ENCODE measurements at places on chromosomes 5 and 9.
A peak's percentile ranks its signal among the peaks of the same experiment; 100 is the strongest.

DNA sequence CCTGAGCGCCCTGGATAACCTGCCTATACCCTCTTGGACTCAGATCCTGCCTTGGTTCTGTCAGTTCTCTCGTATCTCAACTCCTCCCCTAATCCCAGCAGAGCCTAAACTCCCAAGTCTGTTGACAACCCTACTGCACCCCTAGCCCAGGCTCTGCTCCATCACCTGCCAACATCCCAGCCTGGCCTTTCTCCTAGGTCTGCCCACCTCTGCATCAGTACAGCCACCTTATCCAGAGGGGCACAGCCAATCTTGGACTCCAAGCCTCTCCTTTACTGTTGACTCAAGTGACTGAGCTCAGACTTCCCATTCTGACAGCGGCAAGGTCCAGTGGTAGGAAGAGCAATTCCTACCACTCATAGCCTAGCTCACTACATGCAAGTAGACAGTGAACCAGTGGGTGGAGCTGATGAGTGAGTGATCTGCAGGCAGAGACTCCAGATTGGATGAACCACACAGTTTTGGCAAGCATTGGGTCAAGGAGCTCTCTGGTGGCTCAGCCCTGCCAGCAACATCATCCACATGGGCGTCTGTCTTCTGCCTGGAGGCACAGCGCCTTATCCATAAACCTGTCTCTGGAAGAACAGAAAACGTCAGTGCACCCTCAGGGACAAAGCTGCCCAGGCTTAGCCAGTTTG lies 26.5 kb downstream of the TRMO start:
- DNase-seq, result no peak

DNA sequence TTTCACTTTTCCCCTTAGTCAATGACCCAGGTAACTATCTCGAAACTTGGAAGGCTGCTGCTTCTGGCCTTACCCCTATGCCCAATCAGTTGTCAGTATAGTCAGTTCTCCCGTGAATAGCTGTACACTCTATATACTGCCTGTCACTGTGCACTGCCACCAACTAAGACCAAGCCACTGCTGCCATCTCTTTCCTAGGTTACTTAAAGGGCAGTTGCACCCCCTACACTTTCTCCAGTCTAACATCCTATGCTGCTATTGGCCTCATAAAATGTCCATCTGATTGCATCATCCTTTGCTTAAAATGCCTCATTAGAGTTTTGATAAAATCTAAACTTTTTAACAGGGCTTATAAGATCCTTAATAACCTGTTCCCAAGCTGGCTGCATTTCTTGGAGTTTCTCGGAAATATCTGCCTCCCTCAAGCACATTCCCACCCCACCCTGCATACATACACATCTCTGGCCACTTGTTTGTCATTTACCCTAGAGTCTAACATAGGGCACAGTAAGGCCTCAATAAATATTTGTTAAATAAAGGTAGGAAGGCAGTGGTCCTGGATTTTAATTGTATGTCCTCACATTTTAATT lies 32.8 kb upstream of the TNFAIP8 start:
- no peak for DNase-seq

GRCh38 chr5:160260006-160260775 lies 30.9 kb downstream of the FABP6 start:
- DNase-seq, result no peak

- no peak for DNase-seq
Measured at GRCh38 chr5:132227235-132227484, 493 bp downstream of the P4HA2 start.

- no peak for DNase-seq
Measured at GRCh38 chr5:1537603-1538154, 13.9 kb upstream of the LPCAT1 start.

DNA sequence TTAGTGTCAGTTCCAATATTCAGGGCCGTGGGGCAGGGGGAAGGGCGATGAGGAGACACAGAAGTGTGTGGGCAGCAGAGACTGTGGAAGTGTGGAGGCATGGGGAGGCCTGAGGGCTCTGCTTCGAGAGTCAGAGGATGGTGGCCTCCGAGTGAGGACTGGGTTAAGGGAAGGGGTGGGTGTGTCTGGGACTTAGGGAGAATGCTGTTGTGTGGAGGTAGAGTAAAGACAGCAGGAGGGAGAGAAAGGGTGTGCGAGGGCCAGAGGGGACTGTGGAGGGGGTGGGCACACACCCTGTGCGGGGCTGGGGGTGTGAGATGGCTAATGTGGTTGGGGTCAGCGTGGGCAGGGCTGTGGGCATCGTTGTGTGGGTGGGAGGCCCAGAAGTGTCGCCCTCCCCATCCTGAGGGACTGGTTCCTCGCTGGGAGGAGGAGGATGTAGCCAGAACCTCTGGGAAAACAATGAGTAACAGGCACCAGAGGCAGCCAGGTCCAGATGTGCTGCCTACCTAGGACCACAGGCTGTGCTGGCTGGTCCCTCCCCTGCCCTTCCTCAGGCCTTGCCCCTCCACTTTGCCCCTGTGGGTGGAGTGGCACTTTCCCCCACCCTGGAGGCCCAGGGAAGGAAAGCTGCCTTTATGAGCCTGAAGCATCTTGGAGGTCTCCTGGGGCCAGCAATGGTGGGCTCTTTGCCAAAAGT lies 4.2 kb downstream of the USP20 start:
- DNase-seq, result no peak

GRCh38 chr9:36207546-36208012 lies 16.9 kb downstream of the CLTA start:
- DNase-seq, result peak; percentile 35

GRCh38 chr5:23071682-23072081 lies 218.5 kb upstream of the CDH12 start:
- DNase-seq, result no peak

DNA sequence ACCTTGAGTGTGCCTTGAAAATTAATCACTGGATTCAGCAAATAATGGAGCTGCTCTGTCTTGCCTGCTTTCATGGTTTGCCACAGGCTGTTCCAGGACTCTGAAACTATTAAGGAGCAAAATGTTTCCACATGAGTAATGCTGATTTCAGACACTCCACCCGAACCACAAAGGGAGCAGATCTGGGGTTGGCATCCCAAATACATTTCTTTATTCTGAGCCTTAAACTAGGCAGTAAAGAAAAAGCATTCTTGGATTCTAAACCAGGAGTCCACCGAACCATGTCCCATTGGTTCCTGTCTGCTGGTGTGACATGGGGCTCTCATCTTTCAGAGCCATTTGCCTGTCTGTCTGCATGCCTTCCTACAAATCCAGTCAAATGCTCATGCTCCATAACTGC lies 10.1 kb upstream of the C1QTNF3 start:
- no peak for DNase-seq

GRCh38 chr5:50873595-50874277 lies 207.3 kb downstream of the PARP8 start:
- DNase-seq, result no peak

GRCh38 chr9:131279863-131280570 lies 3.7 kb upstream of the FAM78A start:
- no peak for DNase-seq

- no peak for DNase-seq
Measured at GRCh38 chr9:81825846-81826516, 102.2 kb upstream of the SPATA31D4 start.

DNA sequence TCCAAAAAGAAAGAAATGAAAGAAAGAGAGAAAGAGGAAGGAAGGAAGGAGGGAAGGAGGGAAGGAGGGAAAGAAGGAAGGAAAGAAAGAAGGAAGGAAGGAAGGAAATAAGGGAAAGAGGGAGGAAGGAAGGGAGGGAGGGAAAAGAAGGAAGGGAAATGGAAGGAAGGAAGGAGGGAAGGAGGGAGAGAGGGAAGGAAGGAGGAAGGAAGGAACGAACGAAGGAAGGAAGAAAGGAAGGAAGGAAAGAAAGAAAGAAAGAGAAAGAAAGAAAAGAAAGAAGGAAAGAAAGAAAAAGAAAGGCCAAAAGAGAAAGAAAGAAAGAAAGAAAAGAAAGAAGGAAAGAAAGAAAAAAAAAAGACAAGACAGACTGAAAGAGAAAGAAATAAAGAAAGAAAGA lies 263.9 kb upstream of the ATP10B start:
- no peak for DNase-seq

- no peak for DNase-seq
Measured at GRCh38 chr9:72428329-72428728, 63.3 kb upstream of the ZFAND5 start.

- DNase-seq, result no peak
Measured at GRCh38 chr5:173888473-173889131, 453 bp downstream of the CPEB4 start.

GRCh38 chr9:79672236-79672635 lies 100.5 kb downstream of the TLE4 start:
- no peak for DNase-seq

GRCh38 chr5:173303878-173304590 lies 24.2 kb downstream of the STC2 start:
- no peak for DNase-seq

GRCh38 chr5:159156426-159157238 lies 52.7 kb downstream of the RNF145 start:
- peak; percentile 71 for DNase-seq

GRCh38 chr9:92181296-92181695 lies 66.1 kb upstream of the SPTLC1 start:
- no peak for DNase-seq

- no peak for DNase-seq
Measured at GRCh38 chr5:128380337-128380736, 157.7 kb downstream of the FBN2 start.

DNA sequence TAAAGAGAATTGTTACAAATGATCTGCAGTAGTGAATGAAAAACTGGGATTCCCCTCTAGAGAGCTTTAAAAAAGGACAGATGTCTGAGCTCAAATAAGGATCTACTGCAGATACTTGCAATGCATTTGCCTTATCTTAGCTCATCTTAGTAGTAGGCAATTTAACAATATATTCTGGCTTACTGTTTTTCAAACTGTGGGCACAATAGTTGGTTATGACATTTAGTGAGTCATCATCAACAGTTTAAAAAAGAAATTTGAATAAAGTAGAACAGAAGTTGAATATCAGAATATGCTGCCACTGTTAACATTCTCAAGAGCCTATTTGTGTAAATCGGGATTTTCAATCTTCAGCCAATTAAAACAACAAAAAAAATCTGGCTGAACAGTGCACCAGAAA lies 6.7 kb upstream of the CAST start:
- DNase-seq, result peak; percentile 3

GRCh38 chr5:67246108-67246507 lies 49.5 kb upstream of the CD180 start:
- peak; percentile 63 for DNase-seq

DNA sequence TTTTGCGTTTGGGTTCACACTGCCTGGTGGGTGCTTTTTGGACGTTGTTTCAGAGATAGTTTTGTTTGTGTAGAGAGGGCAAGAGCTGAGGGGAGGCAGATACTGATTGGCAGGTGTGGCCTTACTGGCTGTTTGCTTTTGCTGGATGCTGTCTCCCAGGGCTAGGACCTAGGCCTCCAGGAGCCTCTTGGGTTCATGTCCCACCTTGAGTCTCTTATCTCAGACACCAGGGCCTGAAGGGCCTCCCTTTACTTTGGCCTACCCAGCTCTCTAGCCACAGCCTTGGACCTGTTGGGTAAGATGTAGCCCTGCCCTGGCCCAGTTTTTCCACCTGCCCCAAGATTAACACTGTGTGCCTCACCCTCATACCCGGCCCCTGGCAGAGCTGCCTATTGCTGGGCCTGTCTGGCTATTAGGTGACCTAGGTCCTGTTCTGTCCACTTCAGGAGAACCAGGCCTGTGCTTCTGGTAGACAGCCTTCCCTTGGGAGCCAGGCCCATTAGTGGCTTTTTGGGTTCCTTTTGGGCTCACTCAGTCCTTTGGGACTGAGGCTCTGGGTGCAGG lies 13.4 kb downstream of the PTPA start:
- DNase-seq, result no peak

DNA sequence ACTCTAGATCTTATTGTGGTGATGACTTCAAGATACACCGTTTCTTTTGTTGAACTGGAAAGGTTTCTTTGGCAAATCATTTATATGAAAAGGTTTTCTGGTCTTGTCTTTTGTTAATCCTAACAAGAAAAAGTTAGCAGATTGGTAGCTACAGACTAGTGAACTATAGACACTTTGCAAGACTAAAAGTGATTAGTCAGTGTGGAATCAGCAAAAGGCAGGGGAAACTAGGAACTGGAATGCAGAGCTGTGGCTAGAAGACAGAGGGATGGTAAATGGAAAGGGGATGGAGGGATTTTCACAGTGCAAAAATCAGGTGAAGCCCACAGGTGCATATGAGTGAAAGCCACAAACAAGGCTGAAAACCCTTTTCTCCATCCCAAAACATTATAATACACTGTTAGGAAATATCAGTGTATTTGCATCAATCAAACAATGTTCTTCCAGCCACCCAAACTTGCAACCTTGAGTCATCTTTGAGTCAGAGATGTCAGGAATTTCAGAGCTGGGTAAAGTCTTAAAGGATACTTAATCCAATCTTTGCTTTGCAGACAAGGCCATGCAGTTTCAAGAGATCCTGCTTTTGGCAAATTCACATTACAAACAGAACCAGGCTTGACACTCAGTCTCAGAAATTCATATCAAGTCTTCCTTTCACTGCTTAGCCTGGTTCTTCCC lies 52.7 kb downstream of the PLK2 start:
- DNase-seq, result no peak

GRCh38 chr5:180207593-180207992 lies 1.4 kb downstream of the RASGEF1C start:
- no peak for DNase-seq

DNA sequence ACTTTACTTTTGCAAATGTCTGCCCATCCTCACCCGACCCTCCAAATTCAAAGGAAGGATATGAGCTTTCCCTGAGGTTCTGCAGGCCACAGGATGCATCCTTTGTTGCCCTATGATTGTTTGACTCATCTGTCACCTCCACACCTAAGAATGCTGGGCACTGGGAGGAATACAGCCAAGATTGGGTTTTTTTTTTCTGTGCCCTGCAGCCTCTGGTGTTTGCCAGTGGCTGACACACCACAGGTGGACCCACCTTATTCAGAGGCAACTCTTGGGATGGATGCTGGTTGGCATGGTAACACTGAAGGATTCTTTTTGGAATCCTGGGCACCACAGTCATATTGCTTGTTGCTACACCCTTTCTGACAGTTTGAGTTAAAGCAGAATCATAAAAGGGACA lies 29.7 kb downstream of the C9orf152 start:
- DNase-seq, result no peak

- no peak for DNase-seq
Measured at GRCh38 chr9:125649315-125649714, 57.7 kb downstream of the MAPKAP1 start.

DNA sequence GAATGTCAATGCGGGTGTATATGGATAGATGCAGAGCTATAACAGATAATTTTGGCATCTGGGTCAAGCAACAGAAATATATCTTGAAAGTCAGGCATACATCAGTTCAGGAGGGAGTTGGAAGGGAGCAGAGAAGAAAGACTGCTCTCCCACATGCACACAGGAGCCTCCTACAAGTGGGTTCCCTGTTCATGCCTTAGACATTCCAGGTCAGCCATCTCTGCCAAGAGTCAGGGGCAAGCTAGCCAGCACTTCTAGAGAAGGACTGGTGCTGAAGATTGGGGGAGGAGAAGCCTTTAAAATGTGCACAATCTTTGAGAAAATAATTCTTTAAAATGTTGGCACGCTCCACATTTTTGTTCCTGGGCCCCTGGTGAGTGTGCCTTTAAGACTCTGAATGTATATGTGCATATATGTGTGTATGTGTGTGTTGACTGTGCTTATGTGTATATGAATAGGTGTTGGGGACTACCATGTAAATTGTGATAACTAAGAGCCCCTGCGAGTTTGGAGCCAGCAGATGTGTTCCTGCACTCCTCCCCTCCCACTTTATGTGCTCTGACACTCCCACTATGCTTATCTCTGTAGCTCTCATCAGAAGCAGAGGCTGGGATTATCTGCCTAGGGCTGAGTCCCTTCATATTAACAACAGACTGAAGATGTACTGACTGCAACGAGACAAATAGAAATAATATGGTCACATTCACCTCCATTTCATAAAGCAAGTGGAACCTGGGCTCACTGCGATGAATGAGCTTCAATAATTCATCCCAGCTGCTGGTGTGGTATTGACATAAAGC lies 21.5 kb upstream of the DELE1 start:
- DNase-seq, result no peak

Data from activated CD4-positive, alpha-beta T cell treated with anti-CD3 and anti-CD28 coated beads, Interleukin-2, Interleukin-4, amounts not matched to agents 100 ng/mL and 50 ng/mL, durations not matched to agents 16 hours and 8 hours (primary cell).